Astrocyte of the spinal cord (primary cell): ENCODE measurements at places on chromosomes 11 and 22.

GRCh38 chr11:43517518-43517917, 158.8 kb downstream of the TTC17 start:
- DNase-seq: no peak

DNA sequence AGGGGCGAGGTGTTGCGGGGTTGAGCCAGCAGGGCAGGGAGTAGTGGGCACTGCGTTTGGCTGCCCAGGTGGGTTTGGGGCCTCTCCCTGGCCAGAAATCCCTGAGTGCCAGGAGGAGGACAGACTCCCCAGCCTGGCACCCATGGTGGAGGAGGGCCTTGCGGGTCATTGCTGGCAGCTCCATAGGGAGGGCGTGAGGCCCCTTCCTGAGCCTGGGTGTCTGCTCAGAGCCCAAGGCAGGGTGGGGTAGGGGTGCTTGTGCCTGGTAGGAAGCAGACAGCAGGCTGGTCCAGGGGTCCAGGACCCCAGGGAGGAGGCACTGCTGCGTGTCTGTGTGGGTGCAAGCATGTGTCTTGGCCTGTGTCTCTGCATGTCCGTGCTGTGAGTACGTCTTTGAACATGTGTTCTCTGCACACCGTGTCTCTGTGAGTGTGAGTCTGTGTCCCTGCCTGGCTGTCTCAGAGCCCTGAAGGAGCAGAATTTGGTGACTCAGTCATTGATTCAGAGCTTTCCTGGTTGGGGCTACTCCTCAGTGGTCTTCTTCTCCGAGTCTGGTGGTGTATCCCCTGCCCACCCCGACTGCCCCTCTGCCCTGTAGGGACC, 3.9 kb downstream of the TSPAN4 start:
- no peak for DNase-seq

GRCh38 chr11:69333149-69333710, 39.3 kb downstream of the MYEOV start:
- no peak for DNase-seq

- no peak for DNase-seq
Observed at GRCh38 chr11:72723508-72723907, 28.7 kb downstream of the ARAP1 start.

DNA sequence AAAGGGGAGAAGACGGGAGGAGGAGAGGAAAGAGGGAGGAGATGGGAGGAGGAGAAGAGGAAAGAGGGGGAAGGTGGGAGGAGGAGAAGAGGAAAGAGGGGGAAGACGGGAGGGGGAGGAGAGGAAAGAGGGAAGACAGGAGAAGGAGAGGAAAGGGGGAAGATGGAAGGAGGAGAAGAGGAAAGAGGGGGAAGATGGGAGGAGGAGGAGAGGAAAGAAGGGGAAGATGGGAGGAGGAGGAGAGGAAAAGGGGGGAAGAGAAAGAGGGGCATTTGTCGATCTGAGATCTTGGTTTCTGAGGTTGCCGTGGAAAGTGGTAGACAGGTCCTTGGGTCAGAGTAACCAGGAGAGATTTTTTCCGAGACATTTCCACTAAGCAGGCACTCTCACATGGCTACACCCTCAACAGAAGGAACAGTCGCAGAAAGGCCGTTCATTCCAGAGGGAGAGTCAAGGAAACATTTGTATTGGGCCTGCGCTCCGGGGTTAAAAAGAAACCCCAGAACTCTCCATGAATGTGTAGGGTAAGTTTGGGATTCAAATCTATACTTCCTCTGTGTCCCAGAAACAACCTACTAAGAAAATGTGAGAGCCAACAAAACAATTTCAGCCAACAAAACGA, 39.8 kb upstream of the CARS1 start:
- DNase-seq: no peak
